ENCODE measurements at places on chromosomes 2 and 18. TPM values are rescaled to one million over a fixed set of nuclear protein-coding genes. Genes with fewer than 3 reads are reported as not detected.
A peak's percentile ranks its signal among the peaks of the same experiment; 100 is the strongest.

Gene HDHD2
- polyA plus RNA-seq = 37.5 TPM

Gene ELP2
- 92.4 TPM for polyA plus RNA-seq

Gene CREG2
- polyA plus RNA-seq = 4.3 TPM

DNA sequence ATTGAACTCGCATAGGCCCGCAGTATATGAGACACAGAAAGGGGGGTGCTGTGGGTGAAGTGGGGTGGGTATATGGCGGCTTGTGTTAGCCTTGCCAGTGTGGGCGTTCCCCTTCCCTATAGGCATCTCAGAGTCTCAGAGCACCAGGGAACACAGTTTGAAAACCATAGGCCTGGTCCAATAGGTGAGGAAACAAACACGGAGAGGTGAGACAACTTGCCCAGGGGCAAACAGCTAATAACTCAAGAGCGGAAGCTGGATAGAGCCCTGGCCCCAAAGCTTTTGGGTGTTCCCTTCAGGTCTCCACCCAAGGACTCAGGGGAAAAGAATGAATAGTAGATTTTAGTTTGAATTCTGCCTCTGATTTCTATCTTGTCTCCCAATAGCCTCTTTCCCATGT, 7.9 kb downstream of the LIPG start:
- no peak for DNase-seq

DNA sequence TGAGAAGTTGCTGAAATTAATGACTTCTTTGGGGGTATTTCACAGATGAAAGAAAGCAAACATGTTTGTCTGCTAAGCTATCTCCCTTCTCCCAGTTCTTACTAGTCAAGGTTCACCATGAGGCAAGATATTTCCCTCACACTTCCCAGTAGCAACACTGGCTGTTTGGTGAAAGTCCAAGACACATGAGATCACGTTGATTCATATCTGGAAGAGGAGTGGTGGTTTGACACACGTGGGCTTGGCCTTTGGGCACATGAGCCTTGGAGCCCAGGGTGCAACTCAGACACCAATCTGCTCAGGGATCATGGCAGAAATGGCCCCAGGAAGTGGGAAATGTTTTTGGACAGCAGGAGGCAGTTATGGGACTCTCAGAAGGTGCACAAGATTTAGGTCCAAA, 66.1 kb upstream of the APCDD1 start:
- peak; percentile 42 for DNase-seq

Data from large intestine (tissue), 12 donors.